Stimulated activated CD4-positive, alpha-beta T cell treated with anti-CD3 and anti-CD28 coated beads, Interleukin-15, amount 100 ng/mL, for 1 hour (primary cell): ENCODE measurements at places on chromosomes 3 and 15.

DNA sequence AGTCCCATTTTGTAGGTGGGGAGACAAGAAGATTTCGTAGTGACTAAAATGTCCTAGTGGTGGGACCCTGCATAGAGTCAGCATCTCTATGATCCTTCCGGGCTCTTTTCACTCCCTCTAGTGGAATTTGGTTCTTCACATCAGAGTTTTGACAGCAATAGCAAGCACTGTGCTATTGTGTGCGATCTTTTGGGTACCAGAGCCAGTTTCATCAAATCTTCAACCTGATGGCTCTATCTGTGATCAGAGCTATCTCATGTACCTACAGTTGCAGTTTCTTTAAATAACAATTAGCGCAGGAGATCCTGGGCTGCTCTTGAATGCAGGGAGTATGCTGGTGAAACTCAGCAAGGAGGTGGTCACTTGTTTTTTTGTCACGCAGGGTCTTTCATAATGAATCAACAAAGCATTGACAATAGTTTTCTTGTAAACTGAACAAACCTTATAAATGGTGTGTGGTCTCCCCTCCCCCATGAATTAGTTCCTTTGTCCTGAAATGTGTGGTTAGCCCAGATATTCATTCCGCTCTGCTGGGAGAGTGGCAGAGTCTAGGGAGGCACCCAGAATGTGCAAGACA, 257.2 kb upstream of the SOX2 start:
- no peak for DNase-seq

DNA sequence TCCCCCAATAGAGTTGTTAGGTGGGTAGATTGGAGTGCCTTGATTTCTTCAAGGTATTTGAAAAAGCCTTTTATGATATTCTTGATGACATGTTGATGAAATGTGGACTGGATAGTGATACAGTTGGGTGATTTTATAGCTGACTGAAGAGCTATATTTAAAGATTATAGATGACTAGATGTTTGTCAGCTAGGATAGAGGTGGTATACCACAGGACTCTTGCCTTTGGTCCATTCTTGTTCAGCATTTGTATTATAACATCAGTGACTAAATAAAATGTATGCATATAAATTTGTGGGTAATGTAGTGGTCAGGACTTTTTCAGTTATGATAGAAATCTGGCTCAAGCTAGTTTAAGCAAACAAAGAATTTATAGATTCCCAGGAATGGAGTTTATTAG, 143.9 kb downstream of the ZNF609 start:
- DNase-seq: no peak

GRCh38 chr15:83445643-83446042, 1.5 kb upstream of the SH3GL3 start:
- DNase-seq: no peak

GRCh38 chr3:169772305-169772896, 795 bp upstream of the MYNN start:
- DNase-seq: no peak

DNA sequence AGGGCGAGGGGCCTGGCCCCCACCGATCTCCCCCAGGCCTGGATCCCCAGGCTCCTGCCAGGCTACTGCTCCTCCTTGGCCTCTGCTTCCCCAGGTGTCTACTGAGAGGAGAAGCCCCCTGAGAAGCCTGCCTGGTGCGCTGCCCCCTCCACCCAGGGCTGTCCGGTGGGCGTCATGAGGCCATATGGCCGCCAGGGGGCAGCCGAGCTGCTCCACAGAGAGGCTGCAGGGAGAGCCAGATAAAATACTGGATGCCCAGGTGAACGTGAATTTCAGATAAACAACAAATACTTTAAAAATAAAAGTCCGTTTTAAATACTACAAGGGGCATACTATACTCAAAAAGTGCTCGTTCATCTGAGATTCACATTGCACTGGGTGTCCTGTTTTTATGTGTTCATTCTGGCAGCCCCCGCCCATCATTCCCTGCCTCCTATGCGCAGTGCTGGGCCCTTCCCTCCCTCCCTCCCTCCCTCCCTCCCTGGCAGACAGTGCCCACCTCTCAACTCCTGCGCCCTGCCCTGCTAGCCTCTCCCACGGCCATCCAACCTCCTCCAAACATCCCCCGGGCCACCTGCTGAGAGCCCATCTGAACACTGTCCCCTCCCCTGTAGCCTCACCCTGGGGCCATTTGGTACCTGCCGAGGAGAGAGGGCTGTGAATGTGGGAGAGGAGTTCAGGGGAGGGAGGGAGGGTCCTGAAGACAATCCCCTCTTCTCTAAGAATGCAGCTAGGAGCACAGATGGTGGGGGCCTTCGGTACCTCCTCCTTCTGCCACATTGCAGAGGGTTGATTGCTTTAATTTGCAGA, 29.6 kb downstream of the PSTPIP1 start:
- peak; percentile 46 for DNase-seq

DNA sequence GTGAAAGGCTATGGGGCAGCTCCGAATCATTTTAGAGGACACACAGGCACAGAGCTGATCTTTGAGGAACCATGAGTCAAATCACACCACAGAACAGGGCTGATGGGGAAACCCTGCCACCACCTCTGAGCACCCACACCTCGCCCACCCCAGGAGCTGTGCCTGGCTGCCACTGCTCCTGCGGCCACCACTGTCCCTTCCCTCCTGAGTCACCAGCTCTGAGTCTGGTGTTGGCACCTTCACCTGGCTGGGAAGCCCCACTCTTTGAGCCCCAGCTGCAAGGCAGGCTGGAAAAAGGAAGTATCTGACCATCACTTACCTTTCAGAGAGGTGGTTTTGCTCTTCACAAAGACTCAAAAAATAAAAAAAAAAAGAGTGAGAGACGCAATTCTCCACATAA, 63.6 kb upstream of the MEF2A start:
- DNase-seq: no peak

GRCh38 chr3:110773413-110773954, 298.1 kb upstream of the NECTIN3 start:
- no peak for DNase-seq

DNA sequence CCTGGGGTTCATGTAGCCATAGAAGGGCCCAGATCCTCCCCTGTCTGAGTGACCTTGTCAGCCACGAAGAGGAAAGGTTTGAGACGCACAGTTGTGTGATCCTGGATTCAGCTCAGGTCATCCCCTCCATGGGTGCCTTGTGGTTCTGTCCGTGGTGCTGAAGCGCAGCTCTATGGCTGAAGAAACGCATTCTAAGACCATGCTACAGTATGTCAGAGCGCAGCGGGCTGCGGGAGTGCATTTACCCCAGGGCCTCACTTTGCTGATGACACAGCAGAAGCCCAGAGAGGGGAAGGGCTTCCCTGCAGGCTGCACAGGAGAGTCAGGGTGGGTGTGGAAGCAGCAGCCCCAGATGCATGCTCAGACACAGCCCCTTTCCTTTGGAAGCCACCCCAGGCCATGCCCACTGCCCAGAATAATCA, 68.8 kb upstream of the IQSEC1 start:
- DNase-seq: no peak

GRCh38 chr3:87468938-87469337, 192.6 kb upstream of the POU1F1 start:
- no peak for DNase-seq

- no peak for DNase-seq
Observed at GRCh38 chr3:25476639-25477038, 48.6 kb downstream of the RARB start.

DNA sequence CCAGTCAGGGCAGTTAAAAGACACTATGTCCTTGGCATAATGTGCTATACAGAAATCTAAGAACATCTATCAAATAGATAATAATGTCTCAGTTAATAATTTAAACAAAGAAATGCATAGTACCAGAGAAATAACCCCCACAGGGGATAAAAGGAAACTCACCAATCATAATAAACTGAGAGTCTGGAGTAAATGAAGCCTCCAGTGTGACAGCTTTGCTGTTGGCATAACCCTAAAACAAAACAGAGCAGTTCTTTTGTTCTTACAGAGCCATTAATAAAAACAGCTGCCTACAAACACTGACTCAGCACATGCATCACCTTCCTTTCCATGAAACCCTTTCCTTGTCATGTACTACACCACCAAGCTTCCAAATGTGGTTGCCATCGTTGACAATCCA, 13.5 kb downstream of the PPM1M start:
- DNase-seq: no peak

DNA sequence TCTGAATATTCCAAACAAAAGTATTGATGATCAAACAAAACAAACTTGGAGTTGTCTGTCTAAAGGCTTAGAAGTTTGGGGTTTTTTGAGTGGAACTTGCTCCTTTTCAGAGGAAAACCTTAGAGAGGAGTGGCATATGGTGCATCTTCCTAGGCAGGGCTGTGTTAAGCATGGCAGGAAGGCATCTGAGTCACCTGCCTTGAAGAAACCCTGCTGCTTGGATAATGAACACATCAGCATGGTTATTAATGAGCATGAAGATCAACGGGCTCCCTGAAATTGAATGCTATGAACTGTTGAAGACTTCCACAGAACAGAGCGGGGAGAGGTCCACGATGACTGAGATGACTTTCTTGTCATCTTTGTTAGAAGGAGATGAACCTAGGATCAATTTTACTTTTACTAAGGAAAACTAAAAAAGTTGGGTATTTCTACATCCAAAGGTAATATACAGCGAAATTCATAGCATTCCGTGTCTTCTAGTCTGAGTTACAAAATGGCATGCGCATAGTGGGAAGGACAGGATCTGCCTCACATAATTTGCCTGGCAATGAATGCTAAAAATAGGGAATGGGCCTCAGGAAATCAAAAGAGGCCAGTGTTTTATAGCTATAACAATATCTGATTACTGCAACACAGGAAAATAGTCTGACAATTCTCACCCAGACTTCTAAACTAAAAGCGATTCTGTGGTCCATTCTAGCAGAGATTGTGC, 11.6 kb upstream of the TMED3 start:
- no peak for DNase-seq

- DNase-seq: no peak
Observed at GRCh38 chr3:189486556-189486955, 144.6 kb upstream of the TP63 start.

GRCh38 chr15:65303687-65304380, 643 bp upstream of the RNU5B-1 start:
- DNase-seq: no peak

- DNase-seq: no peak
Observed at GRCh38 chr3:132641837-132642538, 17.6 kb downstream of the ACAD11 start.

GRCh38 chr15:74027688-74028087, 33.2 kb downstream of the PML start:
- no peak for DNase-seq

DNA sequence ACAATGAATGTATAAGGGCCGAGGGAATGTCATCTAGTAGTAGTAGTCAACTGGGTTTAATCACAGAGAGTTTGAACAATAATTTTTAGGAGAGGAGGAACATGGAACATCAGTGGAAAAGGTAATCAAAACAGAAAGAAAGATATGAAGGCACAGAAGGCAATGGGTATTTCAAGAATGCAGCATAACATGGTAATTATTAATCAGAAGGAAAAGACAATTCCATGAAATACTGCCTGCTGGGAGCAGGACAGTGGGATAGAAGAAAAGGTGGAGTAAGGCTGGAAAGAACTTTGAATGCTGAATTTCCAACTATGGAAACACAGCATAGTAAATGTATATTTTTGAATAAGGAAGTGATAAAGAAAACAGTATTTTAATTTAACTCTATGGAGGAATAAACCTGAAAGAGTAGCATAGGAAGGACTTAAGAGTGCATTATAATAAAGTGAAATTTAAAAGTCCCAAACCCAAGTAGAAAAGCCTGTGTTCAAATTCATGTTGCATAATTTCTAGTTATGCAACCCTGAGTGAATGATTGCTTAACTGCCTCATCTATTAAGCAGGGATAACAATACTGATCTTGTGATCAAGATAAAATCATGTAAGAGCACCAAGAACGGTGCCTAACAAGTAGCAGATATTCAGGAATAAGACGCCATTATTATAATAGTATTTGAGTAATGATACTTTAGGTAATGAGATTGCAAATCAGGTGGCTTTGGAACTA, 357.7 kb downstream of the TBC1D5 start:
- DNase-seq: no peak
